Posterior cingulate gyrus (tissue), 11 donors: ENCODE measurements at places on chromosomes 12 and 14.

- no peak for DNase-seq
These were observed 15.1 kb downstream of the SIX1 start for GRCh38 chr14:60634153-60634552.

- no peak for DNase-seq
These were observed 456.2 kb downstream of the FOXG1 start for GRCh38 chr14:29222671-29223268.

GRCh38 chr14:26791117-26791806, 193.4 kb upstream of the NOVA1 start:
- DNase-seq: no peak

GRCh38 chr14:100669468-100669867, 57.2 kb upstream of the DLK1 start:
- DNase-seq: no peak

DNA sequence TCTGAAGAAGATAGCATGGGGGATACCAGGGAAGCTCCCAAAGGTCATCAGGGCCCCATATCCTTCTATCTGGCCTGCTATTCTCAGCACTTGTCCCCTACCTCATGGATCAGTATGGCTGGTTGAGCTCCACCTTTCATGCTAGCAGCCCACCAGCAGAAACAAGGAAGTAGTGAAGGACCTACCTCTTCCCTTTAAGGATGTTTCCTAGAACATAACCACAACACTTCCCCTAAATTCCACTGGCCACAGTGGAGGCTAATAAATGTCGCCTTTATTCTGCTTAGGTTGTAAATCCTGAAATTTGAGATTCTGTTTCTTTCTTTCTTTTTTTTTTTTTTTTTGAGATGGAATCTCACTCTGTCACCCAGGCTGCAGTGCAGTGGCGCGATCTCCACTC, 128.6 kb upstream of the PARP11 start:
- no peak for DNase-seq

DNA sequence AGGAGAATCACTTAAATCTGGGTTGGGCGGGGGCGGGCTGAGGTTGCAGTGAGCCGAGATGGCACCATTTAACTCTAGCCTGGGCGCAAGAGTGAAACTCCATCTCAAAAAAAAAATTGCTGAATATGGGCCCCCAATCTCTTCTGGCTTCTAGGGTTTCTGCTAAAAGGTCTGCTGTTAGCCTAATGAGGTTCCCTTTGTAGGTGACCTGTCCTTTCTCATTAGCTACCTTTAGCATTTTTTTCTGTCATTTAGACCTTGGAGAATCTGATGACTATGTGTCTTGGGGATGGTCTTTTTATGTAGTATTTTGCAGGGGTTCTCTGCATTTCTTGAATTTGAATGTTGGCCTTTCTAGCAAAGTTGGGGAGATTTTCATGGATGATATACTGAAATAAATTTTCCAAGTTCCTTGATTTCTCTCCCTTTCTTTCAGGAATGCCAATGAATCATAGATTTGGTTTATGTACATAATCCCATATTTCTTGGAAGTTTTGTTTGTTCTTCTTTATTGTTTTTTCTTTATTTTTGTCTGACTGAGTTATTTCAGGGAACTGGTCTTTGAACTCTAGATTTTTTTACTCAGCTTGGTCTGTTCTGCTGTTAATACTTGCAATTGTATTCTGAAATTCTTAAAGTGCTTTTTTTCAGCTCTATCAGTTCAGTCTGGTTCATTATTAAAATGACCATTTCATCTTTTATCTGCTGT, 181.5 kb downstream of the TTC6 start:
- no peak for DNase-seq

DNA sequence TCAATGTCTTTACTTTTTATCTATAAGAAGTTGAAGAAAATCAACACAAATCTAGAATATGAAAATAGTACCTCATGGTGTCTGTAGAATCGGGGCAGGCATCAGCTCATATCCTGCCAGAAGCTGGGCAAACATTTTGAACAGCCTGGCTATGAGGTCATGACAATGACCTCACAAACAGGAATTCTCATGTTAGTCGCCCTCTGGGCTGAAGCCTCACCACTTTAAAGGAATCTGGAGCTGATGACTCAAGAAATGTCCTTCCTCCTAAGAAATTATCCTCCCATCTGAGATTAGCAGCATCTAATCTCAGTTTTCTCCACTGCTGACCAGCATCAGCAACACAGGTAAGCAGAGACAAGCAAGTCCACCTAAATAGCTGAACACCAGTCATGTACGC, 27.1 kb downstream of the CLIP1 start:
- no peak for DNase-seq

DNA sequence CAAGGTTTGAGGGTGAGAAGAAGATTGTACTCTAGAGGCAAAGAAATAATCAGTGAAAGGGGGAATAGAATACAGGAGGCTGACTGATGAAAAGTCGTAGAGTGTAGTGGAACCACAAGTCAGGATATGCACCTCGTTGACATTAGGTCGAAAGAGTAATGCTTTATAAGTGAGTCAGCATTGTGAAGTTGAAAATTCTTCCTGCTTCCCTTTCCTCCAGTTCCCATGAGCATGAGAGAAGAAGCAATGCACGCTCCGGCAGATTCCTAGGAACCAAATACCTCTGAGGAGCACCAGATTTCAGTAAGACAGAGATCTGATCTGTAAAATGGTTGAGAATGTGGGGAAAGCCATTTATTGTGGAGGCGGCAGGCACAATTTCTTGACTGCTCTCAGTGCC, 16.5 kb downstream of the CCER1 start:
- DNase-seq: no peak

DNA sequence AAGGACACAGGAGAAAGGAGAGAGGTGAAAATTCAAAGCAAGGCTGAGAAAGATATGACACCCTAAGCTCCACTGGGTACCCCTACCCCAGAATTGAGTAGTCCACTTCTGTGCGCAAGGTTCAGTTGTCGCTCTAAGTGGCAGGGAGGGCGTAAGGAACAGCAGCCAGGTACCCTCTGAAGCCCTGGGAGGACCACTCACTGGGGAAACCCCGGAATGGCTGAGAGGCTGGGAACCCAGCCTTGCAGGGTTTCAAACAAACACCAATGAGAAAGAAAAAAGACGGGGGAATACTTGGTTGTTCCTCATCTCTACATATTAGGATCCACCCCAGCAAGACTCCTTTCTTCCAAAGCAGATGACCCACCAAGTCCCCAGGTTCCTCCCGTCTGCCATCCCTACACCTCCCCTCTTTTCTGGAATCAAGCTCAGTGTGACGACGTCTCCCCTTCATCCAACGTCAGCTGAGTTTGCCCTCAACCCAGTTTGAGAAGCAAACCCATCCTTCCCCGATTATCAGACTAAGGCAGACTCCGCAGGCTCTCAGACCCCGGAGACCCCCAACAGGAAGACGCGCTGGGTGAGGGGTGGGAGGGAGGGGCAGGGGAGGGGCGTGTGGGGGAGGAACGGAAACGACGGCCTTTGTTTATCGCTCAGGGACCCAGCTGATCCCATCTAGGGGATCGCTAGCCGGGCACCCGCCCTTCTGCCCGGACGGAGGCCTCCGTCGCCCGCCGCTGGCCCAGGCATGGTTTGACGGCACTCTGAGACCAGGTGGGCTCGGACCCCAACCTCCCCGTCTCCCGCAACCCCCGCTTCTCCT, 795 bp downstream of the LMBR1L start:
- no peak for DNase-seq

DNA sequence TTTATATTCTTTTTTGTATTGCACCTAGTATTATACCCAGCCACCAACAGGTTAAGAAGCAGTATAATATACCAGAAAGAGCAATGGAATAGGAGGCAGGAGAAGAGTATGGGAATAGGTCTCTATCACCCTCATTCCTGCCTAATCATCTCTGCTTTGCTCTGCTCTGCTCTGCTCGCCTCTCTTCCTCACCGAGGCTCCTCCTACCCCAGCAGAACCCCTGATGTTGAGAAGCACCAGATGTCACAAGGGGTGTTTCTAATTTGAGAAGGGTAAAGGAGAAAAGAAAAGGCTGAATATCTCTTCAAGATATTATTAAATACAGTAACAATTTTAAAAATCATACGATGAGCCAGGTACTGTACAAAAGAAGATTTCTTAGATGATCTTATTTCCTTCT, 89.0 kb downstream of the STON2 start:
- DNase-seq: no peak

DNA sequence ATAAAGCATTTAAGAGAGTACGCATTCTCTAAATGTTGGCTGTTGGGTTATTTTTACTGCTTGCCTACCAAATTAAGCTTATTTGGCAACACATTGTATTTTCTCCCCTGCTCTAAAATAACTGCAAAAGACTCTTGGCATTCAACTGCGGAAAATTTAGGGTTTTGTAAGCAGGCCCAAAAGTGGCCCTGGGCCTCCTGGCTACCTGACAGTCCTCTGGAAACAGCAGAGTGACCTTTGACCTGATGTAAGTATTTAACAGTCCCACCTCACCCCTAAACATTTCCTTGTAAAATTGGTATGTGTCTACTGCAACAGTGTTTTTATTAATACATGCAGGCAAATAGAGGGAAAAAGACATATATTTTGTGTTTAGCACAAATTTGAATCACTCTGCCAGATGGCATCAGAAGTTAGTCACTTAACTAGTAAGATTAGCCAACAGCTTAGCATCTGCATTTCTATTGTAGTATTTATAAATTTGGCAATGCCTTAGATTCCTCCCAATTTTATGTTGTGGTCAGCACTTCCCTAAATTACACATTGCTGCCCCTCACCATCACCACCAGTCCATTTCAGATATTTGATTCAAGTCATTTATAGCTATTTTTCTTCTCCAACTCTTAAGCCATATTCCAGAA, 11.2 kb downstream of the LLPH start:
- DNase-seq: no peak

DNA sequence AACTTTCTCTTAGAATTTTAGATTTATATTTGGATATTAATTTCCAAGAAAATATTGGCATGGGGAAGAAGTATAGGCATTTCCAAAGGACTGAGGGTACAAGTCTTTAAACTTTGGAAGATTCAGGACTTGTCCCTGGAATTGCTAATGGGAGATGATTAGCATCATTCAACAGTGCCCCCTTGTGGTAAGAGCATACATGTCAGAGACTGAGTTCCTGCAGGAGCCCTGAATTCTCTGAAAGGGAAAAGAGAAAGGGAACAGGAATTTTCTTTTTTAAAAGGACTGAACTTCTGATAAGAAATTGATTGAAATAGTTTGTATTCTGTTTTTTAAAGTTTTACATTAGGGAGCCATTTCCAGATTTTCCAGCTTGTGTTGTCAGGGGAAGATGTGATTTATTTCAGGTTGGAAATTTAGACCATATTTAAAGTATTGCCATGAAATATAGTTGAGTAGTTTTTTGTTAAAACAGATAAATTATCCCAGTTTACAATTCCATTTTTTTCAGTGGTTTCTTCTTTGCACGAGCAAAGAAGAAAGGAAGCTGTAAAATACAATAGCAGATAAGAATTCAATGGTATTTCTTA, 44.0 kb upstream of the REP15 start:
- DNase-seq: no peak

DNA sequence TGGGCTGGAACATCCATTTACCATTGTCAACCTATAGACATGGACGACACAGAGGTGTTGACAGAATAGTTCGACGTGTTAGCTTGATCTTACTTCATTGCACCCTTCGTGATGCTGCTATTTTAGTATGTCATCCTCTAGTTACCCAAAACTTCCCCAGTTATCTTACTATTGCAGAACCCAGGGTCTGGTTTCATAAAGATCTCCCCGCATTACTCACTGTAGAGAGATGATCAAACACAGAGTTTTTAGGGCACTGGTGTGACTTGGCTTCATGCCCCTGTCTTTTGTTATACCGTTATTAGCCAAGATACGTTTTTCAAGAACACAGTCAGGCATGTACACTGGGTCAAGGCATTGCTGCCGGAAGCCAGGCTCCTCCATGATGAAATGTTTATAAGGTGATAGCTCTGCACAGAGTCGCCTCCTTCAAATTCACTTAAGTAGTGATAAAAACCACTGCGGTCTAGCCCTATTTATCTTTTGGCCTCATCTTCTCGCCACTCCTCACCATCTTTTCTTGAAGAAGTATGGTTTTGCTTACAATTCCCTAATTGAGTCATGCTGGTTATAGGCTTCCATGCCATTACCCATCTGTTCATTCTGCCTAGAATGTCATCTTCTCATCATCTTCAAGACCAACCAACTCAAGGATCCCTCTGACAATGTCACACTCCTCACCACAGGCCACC, 1127.9 kb downstream of the VRK1 start:
- DNase-seq: no peak

DNA sequence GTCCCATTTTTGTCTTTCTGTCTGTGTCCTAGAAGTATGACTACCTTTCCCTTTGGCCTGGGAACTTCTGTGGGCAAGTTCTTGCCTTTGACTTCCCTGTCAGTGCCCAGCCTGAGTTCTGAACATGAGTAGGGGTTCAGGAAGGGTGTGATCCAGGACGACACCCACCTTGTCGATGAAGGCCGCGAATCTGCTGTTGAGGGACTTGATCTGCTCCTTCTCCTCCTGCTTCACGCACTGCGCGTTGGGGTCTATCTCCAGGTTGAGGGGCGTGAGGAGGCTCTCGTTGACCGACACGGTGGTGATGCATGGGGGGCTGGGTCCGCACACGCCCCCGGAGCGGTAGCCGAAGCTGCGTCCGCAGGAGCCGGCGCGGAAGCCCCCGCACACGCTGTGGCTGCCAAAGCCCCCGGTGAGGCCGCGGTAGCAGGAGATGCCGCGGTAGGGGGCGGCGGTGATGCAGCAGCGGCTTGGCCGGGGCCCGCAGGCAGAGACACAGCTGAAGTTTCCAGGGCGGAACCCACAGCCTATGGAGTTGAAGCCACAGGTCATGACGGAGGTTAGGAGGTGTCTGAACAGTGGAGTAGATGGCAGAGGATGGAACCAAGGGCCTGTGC, at the start of gene KRT83:
Gene KRT83 (minus strand): TSS at position 615 of the 617 bp plus-strand sequence. CDS start 63 bp downstream, at position 552.
- DNase-seq: no peak

- DNase-seq: no peak
These were observed 21.0 kb downstream of the DLK1 start for GRCh38 chr14:100747736-100748135.

GRCh38 chr14:77489041-77489440, 9.6 kb downstream of the ISM2 start:
- DNase-seq: no peak

GRCh38 chr14:95258156-95258555, 61.6 kb downstream of the CLMN start:
- DNase-seq: no peak

DNA sequence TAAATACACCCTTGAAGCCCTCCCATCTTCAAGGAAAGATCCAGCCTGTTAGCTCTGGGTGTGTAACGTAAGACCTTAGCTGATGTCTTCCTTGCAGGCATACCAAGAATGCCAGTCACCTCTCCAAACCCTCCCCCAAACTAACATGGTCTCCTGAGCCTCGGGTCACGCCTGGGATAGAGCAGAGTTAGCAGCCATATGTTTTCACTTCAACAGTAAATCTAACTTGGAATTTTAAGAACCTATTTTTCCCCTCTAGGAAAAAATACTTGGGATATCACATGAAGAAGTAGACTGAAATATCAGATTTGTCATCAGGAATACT, 27.9 kb downstream of the BCL2L14 start:
- DNase-seq: no peak

- DNase-seq: no peak
These were observed 75.7 kb downstream of the DIP2B start for GRCh38 chr12:50580436-50580835.

GRCh38 chr14:65117769-65118745, 15.7 kb upstream of the MAX start:
- DNase-seq: no peak

GRCh38 chr12:107584563-107584962, 101.0 kb upstream of the PWP1 start:
- no peak for DNase-seq
